Stimulated activated CD8-positive, alpha-beta memory T cell treated with anti-CD3 and anti-CD28 coated beads, Interleukin-15, amount 100 ng/mL, for 4 hours (primary cell): ENCODE measurements at places on chromosomes 3 and 15.

- DNase-seq: no peak
Observed at GRCh38 chr3:196763179-196763578, 23.5 kb downstream of the PAK2 start.

- DNase-seq: no peak
Observed at GRCh38 chr15:80957976-80958375, 31.6 kb downstream of the MESD start.

- no peak for DNase-seq
Observed at GRCh38 chr3:161372321-161373260, 1.3 kb upstream of the SPTSSB start.

GRCh38 chr3:111072031-111072921 is 660 bp downstream of the NECTIN3 start:
- no peak for DNase-seq

- DNase-seq: no peak
Observed at GRCh38 chr3:30585654-30586053, 20.7 kb upstream of the TGFBR2 start.

- DNase-seq: no peak
Observed at GRCh38 chr15:100201376-100202280, 140.1 kb downstream of the ADAMTS17 start.

- DNase-seq: no peak
Observed at GRCh38 chr3:39750712-39751111, 58.7 kb upstream of the MYRIP start.

DNA sequence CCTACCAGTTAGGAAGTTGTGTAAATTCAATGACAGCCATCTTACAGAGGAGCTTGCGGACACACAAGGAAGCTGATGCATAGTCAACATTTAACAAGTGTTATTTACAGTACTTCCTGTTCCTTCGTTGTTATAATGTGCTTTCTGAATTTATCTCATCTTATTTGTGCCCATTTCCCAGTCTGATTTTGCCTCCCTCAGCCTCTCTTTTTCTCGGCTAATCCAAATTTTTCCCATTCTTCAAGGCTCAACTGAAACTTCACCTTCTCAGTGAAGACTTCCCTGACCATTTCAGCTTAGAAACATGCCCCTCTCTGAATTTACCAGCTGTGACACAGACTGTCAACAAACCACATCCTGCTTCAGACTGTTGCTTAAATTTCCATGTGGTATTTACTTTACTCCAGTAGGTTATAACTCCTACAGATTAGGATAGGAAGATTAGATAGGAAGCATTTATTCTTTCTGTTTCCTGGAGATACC is 55.7 kb upstream of the CP start:
- DNase-seq: no peak

DNA sequence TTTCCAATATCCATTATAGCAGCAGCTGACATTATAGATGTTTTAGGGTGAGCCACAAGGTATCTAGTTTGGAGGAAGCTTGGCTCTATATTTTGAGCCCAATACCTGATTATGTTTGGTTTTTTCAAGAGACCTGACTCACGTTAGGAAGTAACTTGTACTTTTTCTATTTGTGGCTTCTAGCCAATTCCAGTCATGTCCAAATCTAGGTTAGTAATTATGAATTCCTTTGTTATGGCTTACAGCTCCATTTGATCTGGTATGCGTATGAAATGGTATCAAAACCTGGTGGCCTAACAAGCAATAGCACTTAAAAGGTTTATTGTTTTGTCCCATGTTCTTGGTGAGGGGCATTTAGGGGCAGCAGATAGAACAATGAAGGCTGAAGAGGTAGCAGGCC is 115.9 kb downstream of the TOP2B start:
- DNase-seq: no peak

DNA sequence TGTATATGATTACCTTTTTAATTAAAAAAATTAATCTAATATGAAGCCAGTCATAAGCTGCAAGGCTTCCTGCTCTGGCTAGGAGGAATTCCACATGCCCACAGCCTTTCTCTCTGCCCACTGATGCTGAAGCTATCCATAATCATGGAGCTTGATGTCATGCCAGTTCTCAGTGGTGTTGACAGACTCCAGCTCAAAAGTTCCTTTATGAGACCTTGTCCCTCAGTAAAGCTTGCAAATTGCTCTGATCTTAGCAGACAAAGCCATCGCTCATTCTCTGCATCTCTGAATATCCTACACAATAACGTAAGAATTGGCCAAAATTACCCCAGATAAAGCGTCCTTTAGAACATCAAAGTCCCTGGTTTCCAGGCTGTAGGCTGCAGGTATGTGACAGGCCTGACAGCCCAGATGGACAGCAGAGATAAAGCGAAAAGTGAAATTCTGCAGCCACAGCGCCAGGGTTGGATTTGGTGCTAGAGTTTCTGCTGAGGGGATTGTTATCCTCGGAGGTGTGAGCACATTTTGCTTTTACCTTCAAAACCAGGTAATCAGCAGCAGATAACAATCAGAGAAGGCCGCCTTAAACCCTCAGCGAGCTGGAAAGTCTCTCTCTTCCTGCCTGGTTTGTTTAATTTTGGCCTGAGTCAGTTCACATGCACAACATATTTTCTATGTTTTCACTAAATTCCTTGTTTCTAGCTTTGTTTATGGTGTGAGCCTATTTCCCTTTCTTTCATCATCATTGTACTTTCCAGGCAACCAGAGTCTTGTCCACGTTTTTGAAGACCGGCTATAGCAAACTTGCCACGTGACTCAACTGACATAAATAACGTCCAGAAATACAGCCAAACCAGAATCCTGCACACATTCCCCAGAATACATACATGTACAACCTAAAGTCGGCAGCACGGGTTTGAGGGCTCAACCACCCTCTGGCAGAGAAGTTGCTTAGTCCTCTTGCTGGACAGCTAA is 36.6 kb upstream of the ALDH1A3 start:
- DNase-seq: no peak

DNA sequence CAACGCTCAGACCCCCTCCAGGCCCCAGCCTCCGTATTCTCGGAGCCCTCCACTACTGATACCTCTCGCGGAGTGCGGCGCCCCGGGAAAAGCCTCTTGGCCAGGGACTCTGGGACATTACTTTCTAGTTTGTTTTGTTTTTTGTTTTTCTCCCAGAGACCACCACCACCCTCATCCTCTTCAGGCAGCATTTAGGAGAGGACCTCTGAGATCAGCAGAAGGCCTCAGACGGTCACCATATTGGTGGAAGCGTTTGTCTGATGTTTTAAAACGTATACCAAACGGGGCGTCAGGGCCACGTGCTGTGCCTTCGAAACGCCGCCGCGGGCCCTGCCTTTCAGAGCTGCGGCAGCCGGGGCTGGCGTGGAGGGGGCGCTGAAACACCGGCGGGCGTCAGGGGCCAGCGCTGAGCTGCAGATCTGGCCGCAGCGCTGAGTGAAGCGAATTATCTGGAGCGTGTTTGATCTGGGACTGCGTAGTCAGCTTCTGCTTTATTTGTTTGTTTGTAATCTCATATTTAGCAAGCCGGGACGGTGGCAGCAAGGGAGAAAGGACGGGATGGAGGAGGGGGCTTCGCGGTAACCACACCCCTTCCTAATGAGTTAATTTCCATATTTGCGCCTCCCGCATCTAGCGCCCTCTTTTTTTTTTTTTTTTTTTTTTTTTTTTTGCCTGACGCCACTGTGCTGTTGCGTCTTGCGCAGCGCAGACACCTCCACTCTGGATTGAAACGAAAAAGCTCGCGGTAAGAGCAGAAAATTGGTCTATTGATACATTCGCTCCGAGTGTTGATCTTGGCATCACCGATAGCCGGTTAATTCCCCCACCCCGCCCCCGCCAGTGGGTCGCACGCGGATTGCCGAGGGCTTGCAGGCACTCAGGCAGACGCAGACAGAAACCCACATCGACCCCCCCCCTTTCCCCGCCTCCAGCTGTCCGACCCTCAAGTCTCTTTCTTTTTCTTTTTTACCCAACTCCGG is 14.9 kb downstream of the SOX2 start:
- no peak for DNase-seq

- DNase-seq: no peak
Observed at GRCh38 chr3:184651904-184652303, 60.0 kb downstream of the MAGEF1 start.

- DNase-seq: no peak
Observed at GRCh38 chr3:15728766-15729165, 69.0 kb downstream of the ANKRD28 start.

DNA sequence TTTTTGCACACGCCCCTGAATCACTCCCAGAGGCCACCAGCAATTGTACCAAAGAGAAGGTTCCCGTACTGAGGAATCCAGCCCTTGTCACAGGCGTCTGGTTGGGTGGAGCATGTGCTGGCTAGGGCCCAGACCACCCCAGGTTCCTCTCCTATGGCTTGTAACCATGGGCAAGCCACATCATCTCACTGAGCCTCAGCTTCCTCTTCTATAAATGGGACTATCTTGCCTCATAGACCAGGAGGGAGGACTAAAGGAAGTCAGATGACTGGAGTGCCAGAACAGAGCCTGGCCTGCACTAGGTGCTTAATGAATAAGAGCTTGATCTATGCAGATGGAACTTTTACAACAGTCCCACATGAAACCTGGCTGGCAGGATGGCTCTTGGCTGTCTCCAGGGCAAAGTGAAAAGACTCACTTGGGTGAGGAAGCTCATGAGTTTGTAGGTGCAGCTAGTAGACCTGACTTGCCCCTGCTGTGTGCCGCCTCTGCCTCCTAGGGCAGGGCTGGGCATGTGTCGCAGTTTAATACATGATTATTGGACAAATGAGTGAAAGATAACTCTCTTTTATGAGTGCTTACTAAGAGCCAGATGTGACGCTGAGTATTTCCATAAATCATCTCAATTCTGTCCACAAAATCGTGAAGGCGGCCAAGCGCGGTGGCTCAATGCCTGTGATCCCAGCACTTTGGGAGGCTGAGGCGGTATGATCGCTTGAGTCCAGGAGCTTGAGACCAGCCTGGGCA is 29.3 kb downstream of the CTSH start:
- DNase-seq: no peak

GRCh38 chr3:14725564-14726440 is 50.9 kb downstream of the C3orf20 start:
- DNase-seq: no peak

DNA sequence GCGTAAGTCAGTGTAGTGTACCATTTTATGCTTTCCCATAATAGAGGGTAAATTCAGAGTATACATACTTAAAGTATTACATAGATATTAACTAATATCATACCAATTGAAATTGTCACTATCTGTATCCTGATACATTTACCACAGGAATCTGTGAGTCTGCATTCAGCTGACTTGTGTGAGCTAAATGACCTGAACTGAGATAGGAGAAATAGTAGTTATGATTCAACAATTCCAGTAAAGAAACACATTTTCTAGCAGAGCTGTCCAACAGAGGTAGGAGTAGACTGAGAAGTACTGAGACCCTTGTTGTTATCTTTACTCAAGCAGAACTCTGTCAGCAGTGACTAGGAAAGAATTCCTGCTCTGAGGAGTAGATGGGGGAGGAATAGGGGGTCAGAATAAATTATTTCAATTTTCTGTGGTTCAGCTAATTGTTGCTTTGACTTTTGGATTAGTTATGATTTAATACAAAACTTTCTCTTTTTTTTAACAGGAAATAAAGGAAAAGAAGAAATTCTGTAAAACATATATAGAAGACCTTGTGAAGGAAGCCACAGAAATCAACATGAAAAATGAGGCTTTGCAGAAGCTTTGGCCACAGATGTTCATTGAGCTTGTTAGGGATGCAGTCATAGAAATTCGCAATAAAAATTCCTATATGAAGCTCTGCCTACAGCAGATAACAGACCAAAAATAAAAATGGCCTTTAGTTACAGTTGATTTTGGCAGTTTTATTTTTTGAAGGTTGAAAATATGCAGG is 66.2 kb upstream of the THSD4 start:
- no peak for DNase-seq

DNA sequence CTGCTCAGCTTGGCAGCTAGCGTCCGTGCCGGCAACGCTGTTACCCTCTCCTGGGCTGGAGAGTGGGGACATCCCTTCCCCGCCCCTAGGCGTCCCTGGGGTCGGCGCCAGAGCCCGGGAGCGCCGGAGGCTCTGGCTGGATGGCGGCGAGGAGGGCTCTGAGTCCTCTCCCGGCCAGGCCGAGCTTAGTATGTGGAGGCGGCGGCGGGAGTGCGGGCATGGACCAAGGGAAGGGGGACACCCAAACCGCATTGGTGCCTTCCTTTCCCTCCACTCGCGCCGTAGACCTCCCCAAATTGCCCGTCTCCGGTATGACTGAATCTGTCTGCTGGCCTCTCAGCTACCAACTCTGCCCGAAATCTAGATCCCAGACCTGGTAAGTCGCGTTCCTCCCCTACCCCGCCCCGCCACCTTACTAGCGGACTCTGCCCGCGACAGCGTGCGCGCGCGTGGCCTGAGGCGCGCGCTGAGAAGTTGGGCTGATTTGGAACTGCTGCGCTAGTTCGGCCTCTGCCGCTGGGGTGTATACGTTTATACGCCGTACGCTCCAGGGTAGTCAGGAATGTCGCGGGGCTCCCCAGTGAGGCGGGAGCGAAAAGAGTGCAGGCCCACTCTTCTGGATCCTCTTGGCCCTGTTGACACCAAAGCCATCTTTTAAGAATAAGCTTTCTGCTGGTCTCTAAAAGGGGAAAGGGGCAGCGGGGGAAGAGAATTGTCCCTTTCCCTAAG is 12.2 kb downstream of the ZIC1 start:
- DNase-seq: no peak

GRCh38 chr15:96807361-96807760 is 476.9 kb downstream of the NR2F2 start:
- DNase-seq: no peak

GRCh38 chr15:57133127-57133968 is 214.9 kb downstream of the TCF12 start:
- DNase-seq: no peak

DNA sequence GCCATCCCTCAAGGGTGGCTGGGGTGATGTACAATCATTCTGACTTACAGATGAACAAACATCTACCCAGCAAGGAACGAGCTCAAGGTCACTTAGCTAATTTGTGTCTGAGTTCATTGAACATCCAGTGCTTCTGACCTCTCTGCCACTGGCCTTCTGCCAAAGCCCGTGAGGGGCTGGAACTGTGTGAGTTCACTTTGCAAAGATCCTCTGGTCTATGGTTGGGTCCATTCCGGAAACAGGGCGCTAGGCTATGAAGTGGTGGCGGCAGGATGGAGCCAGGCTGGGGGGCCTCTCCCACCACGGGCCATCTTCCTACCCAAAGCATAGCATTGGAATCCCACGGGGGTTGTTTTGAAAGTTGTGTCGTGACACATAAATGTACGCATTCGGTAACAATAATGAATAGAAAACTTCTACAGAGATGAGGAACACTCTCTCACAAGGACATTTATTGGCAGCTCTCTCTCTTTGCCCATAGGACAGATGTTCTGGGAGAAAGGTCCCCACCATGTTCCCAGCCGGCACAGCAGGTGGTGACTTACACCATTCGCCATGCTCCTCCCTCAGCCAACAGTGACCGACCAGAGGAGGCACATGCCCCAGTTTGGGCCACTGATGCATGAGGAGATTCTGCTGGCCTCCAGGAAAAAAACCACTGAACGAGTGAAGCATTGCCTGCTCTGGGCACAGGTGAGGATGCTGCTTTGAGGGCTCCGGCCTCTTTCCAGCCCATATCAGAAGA is 214.7 kb upstream of the CHRNA7 start:
- DNase-seq: no peak
